ENCODE measurements at places on chromosomes 5 and 9.
A peak's percentile ranks its signal among the peaks of the same experiment; 100 is the strongest.

DNA sequence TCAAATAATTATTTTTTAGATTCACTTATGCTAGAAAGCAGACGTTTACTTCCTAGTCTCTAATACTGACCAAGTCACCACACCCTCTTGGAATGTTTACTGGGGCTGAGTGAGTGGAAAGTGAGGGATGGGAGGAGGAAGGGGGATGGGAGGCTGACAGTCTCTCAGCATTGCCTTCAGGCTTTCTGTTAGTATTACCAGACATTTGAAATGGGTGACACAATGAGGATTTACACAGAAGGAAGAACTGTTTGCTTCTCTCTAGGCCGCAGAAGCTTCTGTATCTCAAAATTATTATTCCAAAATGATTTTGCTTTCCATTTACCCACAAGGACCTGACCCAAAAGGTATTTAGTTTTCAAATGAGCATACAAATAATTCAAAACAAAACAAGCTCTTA is 232.8 kb upstream of the ZNF608 start:
- DNase-seq: no peak

DNA sequence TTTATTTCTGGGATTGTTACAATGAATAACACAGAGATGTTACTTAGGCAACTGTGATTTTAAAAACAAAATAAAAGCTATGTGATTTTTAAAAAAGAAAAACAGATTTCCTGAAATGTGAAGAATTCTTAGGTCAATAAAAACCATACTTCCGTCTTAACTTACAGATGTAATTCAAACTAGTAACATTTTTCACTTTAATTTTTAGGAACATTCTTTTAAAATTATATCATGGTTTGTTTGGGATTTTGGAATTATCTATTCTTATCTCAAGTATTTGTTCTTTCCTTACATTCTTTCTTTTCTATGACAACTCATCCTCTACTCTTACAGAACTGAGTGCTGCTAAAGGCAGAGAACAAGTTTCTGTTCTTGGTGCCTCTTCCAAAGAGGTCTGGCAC is 159.5 kb downstream of the RAPGEF6 start:
- DNase-seq: no peak

GRCh38 chr5:132319975-132320374 is 25.8 kb downstream of the SLC22A4 start:
- no peak for DNase-seq

GRCh38 chr9:4665357-4665756 is 923 bp downstream of the SPATA6L start:
- DNase-seq: no peak

GRCh38 chr5:174343826-174344225 is 298.3 kb downstream of the NSG2 start:
- DNase-seq: no peak

DNA sequence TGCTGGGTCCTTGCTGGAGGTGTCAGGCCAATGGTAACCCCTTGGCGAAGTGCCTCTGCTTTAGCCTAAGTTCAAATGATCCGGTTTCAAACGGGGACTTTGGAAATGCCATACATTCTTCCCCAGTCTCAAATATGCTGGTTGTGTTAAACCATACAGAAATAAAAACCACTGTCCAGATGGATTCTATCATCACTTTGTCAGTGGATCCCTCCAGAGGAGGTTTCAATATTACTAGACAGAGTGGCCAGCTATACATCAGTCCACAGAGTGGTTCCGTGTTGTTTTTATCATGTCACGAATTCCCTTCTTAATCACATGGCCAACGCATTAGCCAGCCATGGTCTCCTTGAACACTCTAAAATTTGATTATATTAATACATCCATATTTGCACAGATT is 7.3 kb upstream of the RANBP17 start:
- DNase-seq: no peak

- DNase-seq: no peak
Observed at GRCh38 chr9:93597142-93597706, 20.8 kb downstream of the PHF2 start.

DNA sequence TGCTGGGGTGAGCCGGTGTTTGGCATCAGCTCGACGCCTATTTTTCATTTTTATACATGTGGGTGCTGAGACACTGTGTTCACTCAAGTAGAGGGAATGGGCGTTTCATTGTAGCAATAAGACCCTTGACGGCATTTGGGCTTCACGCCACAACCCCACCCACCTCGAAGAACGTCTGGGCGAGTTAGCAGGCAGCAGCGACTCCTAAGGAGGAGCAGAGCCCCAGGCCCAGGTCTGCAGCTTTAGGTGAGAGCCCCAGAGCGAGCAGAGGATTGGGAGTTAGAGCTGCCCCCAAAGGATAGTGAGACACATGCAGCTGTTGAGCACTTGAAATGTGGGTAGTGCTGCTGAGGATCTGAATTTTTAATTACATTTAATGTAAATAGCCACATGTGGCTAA is 1.6 kb upstream of the ZFP62 start:
- no peak for DNase-seq

GRCh38 chr5:79886925-79887655 is 104.0 kb downstream of the MTX3 start:
- DNase-seq: no peak

- DNase-seq: no peak
Observed at GRCh38 chr5:128263357-128263756, 179.8 kb downstream of the SLC12A2 start.

- DNase-seq: no peak
Observed at GRCh38 chr5:105882956-105883481, 1787.7 kb downstream of the EFNA5 start.

GRCh38 chr9:94980947-94981722 is 254.6 kb downstream of the AOPEP start:
- no peak for DNase-seq

GRCh38 chr5:14937254-14937653 is 65.7 kb upstream of the ANKH start:
- no peak for DNase-seq

- no peak for DNase-seq
Observed at GRCh38 chr5:128513806-128514205, 24.2 kb downstream of the FBN2 start.

- DNase-seq: no peak
Observed at GRCh38 chr5:88507261-88507660, 238.6 kb upstream of the TMEM161B start.

- no peak for DNase-seq
Observed at GRCh38 chr5:176743136-176743861, 67.1 kb upstream of the UNC5A start.

DNA sequence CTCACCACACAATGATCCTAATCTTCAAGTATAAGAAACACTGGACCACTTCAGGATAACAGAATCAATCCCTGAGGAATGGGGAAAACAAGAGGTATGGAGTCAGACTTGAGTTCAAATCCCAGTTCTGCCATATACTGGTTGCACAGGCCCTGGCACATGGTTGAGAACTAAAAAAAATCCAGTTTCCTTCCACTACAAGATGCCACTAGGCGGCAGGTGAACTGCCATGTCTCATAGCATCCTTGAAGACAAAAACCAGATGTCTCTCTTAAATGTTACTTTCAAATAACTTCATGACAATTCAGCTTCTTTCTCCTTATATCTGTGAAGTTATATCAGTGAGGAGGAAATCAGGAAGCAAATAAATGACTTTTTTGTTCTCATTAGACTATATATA is 11.0 kb downstream of the DEPDC1B start:
- no peak for DNase-seq

GRCh38 chr9:80867731-80868130 is 821.6 kb downstream of the TLE1 start:
- DNase-seq: no peak

GRCh38 chr9:130993303-130994030 is 15.5 kb upstream of the LAMC3 start:
- no peak for DNase-seq

- no peak for DNase-seq
Observed at GRCh38 chr9:79989079-79989478, 417.3 kb downstream of the TLE4 start.

DNA sequence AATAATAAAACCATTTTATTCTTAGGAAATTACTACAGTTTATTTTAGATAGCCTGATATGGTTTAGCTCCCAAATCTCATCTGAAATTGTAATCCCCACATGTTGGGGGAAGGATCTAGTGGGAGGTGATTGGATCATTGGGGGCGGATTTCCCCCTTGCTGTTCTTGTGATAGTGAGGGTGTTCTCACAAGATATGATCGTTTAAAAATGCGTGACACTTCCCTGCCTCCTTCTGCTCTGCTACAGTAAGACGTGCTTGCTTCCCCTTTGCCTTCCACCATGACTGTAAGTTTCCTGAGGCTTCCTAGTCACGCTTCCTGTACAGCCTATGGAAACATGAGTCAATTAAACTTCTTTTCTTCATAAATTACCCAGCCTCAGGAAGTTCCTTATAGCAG is 122.4 kb upstream of the FGF10 start:
- no peak for DNase-seq

- no peak for DNase-seq
Observed at GRCh38 chr9:15982182-15982581, 429.3 kb downstream of the CCDC171 start.

GRCh38 chr5:32330126-32330971 is 17.6 kb upstream of the MTMR12 start:
- DNase-seq: no peak

GRCh38 chr5:175579742-175580432 is 78.0 kb upstream of the HRH2 start:
- DNase-seq: no peak

GRCh38 chr5:144130306-144130705 is 40.2 kb downstream of the YIPF5 start:
- DNase-seq: no peak

DNA sequence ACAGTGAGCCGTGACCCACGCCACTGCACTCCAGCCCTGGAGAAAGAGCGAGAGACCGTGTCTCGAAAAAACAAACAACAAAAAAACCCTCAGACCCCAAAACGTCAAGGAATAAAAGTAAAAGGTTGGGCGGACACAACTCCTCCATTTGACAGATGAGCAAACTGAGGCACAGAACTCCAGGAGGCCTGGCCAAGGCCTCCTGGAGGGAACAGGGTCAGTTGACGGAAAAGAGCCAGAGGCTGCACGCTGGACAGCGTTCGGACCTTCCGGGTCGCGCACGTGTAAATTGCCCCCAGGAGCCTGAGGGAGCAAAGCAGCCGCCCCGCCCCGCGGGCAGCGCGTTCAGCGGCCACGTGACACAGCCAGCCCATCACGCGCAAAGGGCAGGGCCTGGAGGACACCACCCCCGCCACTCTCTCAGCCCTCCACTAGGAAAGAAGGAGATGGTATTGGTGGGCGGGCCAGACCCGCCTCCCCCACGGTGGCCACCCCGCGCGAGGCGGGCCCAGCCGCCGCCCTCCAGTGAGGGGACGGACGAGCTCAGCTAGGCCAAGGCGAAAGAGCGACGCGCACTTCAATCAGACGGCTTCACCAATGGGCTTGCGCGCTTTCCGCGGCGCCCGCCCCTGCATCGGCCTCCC is 81.5 kb downstream of the PTPDC1 start:
- DNase-seq: peak; percentile 95

DNA sequence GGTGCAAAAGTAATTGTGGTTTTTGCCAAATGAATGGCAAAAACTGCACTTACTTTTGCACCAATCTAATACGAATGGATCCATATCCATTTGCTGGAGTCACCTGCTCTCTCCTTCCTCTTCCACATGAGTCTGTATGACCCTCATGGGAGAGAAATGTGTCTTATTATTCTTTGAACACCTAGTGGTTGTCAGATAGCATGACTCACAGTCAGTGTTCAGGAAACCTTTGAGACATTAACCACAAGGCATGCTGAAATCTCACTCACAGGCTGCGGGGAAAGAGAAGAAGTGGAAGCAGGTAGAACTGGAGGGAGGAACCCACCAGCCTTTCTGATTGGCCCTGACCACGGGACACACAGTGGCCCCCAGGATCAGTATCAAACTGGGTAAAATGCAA is 222.8 kb upstream of the KLF4 start:
- DNase-seq: no peak

DNA sequence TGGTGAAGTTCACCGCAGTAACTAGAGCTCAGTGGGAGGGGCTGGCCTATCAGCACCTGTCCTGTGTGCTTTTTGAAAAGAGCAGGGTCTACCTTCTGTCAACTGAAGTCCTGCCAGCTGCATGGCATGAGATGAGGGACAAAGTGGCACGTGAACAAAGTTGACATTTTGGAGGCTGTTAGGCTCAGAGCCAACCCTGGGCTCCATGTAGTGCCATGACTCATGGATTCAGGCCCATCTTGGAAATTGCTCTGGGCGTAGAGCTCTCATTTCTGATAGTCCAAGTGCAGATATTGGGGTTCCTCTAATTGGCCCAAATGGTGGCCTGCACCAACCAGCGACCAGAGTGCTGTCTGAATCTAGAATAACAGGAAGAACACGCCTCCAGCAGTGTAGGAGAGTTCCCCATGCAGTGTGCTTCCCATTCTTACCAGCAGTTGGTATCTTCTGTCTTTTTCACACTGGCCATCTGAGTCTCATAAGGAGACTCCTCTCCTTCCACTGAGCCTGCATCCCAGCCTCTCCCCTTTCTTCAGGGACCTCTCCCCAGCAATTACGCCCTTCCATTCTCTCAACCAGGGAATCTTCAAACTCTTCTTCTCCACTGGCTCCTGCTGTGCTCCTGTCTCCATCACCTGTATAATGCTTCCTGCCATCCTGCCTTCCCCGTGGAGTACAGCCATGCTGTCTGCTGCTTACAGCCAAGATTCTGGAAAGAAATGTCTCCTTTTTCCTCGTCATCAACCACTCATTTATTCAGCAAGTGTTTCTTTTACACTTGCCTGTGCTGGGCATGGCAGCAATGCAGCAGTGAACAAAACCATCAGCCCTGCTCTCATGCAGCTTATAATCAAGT is 30.4 kb downstream of the IRF1 start:
- no peak for DNase-seq

DNA sequence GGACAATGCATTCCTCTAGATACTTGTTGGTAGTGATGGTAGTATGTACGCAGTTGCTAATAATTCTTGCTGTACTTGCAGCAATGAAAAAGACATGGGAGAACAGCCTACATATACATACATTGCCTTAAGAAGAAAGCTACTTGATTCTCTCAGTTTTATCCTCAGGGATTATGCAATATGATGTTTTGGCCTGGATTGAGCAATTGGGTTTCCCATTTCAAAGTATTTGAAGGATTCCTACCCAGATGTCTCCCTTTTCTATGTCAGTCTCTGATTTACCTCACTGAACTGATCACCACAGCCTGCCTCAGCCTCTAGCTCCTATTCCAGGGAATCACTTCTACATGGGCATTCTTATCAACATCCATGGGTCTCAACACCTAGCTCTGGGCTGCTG is 210.1 kb upstream of the CDH10 start:
- no peak for DNase-seq

DNA sequence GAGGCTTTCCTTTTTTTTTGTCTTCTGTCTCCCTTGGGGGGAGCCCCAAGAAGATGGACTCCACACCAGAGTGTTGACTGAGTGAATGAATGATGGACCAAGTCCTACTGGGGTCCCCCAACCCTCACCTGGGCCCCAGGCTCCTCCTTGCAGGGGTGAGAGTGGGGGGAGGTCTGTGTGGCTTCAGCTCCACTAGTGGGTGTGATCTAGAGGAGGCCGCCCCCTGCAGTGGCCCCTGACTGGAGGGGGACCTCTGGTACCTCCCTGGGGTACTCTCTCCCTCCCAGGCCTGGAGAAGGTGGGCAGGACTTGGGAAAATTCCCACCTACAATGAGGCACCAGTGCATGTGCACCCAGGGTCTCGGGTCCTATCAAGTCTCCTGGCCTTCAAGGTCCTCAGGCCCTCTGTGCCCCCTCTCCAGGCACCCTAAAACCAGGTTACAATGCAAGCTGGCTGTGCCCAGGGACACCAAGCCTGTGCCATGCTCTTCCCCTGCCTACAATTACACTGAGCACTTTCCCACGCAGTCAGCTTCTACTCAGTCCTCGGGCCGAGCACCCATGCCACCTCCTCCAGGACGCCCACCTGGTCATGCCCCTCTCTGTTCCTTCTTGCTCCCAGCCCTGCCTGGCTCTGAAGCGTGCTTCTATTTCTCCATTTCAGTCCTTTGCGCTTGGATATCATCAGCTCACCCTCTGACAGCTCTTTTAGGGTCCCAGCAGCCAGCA is 117.2 kb upstream of the PHYKPL start:
- DNase-seq: no peak

Data from GF-D8 (cell line).